Right cardiac atrium (tissue), 5 donors: ENCODE measurements at places on chromosomes 13 and 19.

DNA sequence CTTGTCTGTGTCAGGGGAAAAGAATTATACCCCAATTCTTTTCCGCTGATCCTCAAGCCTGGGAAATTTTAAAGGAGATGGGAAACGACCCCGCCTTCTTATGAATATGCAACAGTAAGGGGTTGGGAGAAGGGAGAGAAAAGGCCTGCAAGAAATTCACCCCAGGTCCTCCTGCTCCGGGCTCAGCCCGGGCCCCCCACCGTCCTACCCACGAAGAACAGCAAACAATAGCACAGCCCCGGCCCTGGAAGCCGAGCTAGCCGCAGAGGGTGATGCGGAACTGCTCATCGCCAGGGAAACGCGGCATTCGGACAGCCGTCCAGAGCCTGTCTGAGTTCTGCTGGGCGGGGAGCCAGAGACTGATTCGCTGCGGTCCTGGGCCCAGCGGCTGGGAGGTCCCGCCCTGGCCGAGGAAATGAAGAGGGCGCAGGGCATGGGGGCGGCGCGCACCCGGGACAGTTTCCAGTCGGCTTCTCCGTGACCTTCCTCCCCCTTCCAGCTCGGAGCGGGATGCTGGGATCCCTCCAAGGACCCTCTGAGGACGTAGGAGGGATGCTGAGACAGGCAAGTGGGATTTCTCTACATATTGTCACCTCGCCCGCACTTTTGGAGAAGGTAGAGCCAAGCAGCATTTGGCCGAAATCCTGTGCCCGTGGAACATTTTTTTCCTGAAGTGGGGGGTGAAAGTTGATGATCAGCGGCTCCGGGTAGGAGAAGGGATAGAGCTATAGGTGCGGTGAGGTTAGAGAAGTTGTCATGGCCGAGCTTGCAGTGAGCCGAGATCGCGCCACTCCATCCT lies 82.3 kb upstream of the C1QTNF9B start:
- DNase-seq = peak; percentile 91

DNA sequence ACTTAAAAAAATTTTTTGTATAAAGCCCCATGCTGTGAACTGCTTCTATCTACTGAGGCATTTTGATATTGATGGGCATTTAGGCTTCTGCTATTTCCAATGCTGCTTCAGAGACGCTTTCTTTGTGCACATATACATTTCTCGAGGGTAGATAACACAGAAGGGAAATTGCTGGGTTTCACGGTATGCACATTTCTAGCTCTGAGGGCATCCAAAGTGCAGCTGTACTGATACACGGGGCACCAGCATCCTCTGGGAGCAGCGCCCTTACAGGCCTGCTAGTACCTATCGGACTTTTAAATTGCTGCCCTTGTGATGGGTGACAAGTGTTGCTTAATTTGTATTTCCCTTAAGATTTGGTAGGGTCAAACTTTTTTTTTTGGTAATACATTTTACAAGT lies 88.6 kb downstream of the KCTD15 start:
- DNase-seq = no peak

DNA sequence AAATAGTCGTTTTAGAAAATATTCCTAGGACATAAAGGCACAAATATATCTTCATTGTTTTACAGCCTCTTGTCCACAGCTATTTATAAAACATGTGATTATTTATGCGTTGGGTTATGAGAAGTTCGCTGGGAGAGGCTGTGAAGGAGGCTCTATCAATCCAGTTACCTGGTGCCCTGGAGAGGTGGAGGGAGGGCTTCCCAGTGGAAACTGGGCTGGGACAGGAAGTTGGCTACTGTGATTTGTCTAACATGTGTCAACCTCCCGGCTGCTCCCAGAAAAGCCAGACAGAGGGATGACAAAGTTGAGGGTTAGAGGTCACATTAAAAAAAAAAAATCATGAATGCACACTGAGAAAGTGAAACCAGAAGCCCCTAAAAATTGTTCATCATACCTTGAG lies 346.5 kb downstream of the ZNF536 start:
- DNase-seq = no peak

GRCh38 chr13:33651766-33652165 lies 166.2 kb upstream of the RFC3 start:
- DNase-seq = no peak

DNA sequence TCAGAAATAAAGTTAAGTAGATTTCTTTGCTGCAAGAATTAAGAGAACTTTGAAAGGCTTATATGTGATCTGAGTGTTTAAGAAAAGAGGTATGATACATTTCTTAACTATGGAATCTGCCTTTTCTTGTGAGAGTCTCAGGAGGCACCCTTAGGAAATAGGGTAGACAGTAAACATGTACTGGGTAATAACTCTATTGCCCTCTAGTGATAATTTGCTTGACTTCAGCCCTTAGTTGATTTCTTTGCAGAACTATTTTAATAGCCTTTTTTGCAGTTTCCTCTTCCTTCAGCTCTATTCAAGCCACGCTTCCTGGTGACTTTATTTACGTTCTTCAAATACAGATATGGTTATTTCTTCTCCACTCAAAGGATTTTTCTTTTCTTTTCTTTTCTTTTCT lies 37.0 kb upstream of the CCNA1 start:
- DNase-seq = no peak

- no peak for DNase-seq
Measured at GRCh38 chr19:42487032-42487797, 41.1 kb downstream of the CEACAM1 start.

DNA sequence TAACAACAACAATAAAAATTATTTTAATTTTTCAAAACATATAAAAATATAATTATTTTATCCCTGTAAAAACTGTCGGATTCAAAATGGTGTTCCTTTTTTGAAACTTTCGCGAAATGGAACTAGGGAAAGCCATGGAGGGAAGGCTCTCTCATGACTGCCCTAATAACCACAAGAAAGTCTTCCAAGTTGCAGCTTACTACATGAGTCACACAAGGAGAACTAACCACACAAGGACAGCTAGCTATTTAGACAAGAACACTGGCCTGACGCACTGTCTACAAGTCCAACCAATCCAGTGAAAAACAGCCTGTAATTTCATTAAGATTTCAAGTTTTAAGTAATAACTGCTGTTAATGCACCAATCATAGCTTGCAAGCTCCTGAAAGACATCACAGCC lies 319.2 kb upstream of the PCDH9 start:
- no peak for DNase-seq

DNA sequence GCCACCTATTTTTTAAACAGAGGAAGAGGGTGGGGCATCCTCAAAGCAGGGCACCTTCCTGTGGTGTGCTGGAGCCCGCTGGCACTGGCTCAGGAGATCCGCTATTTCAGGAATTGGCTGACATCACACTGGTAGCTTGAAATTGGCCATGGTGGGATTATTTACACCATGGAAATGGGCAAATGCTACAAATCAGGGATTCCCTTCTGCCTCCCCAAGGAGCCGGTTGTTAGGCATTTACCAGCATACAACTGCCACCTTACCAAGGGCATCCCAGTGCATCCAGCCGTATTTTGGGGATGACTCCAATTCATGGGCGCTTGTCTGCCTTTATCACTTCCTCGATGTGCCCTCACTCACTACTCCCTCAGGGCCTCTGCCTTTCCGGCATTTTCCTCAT lies 14.2 kb downstream of the HRC start:
- no peak for DNase-seq

DNA sequence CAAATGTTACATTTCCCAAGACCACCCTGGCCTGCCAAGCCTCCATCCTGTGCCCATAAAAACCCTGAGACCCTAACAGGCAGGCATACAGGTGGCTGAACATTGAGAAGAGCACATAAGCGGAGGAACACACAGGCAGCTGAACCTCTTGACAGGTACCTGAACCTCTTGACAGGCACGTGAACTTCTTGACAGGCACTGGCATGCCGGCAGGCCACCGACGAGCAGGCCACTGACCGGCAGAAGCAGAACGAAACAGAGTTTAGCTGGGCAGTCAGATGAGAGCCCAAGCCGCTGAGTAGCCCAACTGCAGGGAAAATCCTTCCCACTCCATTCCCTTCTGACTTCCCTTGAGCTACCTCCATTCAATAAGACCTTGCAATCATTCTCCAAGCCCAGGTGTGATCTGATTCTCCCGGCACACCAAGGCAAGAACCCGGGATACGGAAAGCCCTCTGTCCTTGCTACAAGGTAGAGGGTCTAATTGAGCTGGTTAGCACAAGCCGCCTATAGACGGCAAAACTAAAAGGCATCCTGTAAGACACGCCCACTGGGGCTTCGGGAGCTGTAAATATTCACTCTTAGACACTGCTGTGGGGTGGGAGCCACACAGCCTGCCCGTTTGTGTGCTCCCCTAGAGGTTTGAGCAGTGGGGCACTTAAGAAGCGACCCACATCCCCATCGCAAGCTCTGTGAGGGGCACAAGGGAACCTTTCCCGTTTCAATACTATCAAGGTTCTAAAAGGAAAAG lies 2613.9 kb upstream of the PCDH20 start:
- no peak for DNase-seq

- DNase-seq = no peak
Measured at GRCh38 chr19:49287141-49287770, 37.7 kb downstream of the SLC6A16 start.

- DNase-seq = no peak
Measured at GRCh38 chr13:113002206-113002912, 33.3 kb downstream of the MCF2L start.

GRCh38 chr13:51731759-51732158 lies 72.2 kb downstream of the DHRS12 start:
- DNase-seq = no peak

DNA sequence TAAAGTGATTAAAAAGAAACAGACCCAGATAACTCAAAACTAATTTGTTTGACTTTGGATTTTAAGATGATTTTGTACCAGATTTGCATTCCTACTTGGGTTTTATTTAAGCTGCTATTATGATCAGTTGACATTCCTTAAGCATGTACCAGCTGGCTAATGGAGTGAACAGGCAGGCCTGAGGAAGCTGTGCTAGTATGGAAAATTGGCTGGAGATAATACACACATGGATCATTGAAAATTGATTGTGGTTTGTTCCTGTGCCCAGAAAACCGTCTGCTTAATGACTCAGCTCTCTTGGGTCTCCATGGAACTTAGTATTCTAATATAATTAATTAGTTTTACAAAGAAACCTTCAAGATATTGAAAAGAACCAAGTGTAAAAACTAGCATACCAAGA lies 22.6 kb downstream of the POLR1D start:
- DNase-seq = no peak

- no peak for DNase-seq
Measured at GRCh38 chr13:48156466-48156865, 61.6 kb upstream of the MED4 start.

- no peak for DNase-seq
Measured at GRCh38 chr19:49609499-49610092, 18.6 kb downstream of the PRR12 start.

- no peak for DNase-seq
Measured at GRCh38 chr13:24080134-24080533, 80.4 kb upstream of the SPATA13 start.

DNA sequence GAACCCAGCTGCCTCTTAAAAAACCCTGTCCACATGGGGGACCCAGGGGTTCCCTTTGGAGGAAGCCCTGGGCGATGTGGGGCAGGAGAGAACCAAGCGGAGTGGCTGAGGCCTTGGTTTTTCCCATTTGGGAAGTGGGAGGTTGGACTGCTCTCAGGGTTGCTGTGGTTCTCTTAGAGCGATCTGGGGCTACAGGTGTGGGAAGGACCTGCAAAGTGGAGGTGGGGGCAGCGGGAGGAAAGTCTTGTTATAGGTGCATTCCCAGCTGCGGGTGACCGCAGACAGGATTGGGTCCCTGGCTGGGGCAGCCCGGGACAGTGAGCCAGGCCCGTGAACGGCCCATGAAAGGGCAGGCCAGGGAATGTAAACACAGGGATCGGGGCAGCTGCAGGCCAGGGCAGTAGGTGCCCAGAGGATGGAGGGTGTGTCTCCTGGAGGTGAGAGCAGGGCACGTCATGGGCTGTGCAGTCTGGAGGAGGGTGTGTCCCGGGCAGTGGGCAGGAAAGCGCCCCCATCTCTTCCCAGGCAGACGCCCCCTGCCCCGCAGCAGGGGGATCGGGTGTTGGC lies 814 bp downstream of the SLC25A23 start:
- no peak for DNase-seq

- DNase-seq = no peak
Measured at GRCh38 chr19:14648506-14648905, 26.1 kb downstream of the ADGRE3 start.

GRCh38 chr19:12886651-12886968 lies 391 bp downstream of the KLF1 start:
- DNase-seq = no peak
